Dermis blood vessel endothelial cell (primary cell): ENCODE measurements at places on chromosomes 7 and 10. TPM values are rescaled to one million over a fixed set of nuclear protein-coding genes. Genes with fewer than 3 reads are reported as not detected.
A peak's percentile ranks its signal among the peaks of the same experiment; 100 is the strongest.

The DNA2 gene
- 8.7 and 11.6 TPM in 2 replicates for total RNA-seq

The CALML3 gene
- not detected in 2 replicates for total RNA-seq

DNA sequence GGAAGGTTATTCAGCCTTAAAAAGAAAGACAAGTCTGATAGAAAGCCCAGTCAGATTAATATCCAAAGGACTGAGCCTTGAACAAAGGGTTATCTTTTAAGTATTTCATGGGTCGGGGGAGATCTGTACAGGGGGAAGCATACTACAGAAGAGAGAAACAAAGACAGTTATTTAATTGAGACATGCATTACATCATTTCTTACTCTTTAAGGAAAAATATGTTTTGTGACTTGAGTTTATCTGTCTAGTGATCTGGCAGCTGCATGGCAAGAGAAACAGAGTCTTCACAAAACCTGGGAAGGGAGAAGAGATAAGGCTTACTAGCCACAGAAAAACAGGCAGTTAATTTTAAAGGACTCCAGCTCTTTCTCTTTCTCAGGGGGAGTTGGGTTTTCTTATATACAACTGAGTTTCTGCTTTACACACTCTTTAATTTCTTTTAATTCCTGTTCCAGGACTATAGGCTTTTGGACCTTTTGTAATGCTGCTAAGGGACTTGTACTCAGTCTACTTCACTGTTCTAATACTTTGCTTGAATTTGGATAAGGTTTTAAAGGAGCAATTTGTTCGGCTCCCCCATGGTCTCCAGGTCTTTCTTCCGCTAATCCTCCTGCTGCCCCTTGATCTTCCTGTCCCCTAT is 20.9 kb upstream of the CYP3A43 start:
- no peak for DNase-seq

- peak; percentile 68 for DNase-seq
Measured at GRCh38 chr7:44638611-44639557, 32.5 kb downstream of the OGDH start.

DNA sequence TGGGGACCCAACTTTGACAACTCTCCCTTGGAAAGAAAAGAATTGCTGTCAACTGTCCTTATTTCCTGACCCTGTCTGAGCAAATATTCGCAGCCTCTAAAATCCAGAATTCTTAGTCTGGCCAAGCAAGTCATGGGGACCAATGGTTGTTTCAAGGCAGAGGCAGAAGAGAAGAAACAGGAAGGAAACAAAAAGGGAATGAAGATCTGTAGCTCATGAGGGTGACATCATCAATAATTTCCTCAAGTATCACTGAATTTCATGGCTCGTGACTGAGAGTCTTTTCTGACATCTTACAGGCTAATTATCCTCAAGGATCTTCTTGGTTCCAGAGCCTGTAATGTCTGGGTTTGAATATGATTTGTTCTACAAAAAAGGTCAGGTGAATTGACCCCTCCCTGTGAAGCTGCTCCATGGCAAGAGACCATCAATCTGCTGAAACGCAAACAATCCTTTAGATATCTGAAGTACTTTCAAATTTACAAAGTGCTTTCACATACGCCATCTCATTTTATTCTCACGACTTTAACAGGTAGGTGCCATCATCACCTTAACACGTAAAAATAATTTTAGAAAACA is 5.8 kb downstream of the CDK6 start:
- no peak for DNase-seq

The CCDC3 gene
- total RNA-seq, result 0.28 and 1.4 TPM in 2 replicates

- DNase-seq, result no peak
Measured at GRCh38 chr10:117945651-117946050, 101.1 kb downstream of the RAB11FIP2 start.

DNA sequence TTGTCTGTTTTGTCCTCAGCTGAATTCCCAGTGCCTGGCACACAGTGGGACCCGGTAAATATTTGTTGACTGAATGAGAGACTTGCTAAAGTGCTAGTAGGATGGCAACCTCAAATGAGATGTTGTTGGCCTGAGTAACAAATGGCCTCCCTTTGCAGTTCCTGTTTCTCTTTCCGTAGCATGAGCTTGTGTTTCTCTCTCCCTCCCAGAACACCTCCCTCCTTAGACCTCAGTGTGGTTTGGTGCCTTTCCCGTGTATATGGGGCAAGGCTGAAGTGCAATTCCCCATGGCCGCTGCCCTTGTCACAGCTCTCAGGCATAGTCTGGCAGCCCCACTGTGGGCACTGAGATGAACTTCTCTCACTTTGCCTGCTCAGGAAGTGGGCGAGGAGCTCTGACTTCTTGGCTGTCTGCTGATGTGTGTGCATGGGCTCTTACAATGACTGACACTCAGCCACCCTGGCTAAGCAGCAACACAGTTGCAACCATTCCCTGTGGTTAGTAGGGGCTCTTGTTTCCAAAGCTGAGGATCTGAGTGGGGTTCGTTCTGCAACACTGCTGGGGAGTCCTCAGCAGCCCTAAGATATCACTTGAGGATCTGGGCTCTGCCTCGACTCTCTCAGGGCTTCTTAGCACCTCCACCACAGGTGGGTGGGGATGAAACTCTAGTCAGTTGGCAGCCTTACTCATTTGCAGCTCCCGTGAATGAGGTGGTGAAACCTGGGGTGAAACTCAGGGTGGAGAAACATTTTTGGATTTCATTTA is 136.1 kb downstream of the ICA1 start:
- no peak for DNase-seq

The DGKB gene
- total RNA-seq, result not detected in 2 replicates

- DNase-seq, result no peak
Measured at GRCh38 chr10:98285416-98285815, 17.4 kb upstream of the LOXL4 start.

The SLC39A12 gene
- total RNA-seq, result under 0.01 TPM in 1 of 2 replicates, not detected in the other

DNA sequence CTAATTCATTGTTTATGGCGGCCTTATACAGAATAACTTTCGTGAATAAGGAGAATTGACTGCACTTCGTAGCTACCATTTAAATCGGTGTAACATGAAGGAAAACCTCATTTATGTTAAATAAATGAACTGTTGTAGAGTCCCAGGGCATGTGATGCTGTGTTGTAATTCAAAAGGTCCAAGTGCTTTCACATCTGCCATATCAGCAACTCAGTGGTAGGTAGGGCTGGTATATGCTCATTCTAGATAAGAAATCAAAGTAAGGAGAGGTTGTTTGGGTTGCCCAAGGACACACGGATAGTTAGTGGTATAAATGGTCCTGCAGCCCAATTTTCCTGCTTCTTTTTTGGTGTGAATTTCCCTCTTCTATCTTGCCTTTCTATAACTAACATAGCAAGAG is 15.8 kb downstream of the BBS9 start:
- no peak for DNase-seq

The EVX1 gene
- not detected in 2 replicates for total RNA-seq

The ARHGEF35 gene
- total RNA-seq, result under 0.01 and 0.23 TPM in 2 replicates

DNA sequence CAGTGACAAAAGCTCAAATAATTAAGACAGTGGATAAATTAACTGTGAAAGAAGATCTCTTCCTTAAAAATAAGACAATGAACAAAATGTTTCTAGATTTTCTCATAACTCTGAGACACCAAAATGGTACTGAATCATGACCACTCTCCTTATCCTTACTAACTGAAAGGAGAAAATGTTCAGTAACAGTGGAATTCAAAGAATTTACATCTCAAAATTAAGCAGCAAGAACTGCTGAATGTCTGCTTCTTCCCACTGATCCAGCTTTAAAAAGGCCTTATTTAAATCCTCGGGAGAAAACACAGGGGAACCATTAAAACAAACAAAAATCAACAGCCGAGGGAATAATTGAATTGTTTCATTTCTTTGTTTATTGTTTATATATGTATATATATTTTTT is 27.3 kb upstream of the PLXDC2 start:
- no peak for DNase-seq

The LBX1 gene
- not detected in 2 replicates for total RNA-seq

The PKD2L1 gene
- total RNA-seq, result not detected in 2 replicates

The ZNF33A gene
- total RNA-seq, result 23.1 and 26.9 TPM in 2 replicates

DNA sequence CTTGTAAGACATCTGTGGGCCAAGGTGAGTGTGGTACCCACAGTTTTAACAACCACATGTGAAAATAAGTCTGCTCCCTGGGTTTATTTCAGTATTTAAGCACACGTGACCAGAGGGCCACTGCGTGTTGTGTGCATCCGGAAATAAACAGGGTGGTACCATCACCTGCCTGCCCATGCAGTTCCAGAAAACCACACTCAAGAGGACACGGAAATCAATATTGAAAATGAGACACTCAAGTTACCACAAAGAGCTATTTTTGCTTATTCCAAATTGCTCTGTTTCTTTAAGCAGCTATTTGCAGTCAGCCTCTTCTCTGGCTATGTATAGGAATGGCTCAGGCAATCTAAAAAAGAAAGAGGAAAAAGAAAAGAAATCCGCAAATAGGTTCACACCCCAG is 71.8 kb upstream of the LOXL4 start:
- no peak for DNase-seq

DNA sequence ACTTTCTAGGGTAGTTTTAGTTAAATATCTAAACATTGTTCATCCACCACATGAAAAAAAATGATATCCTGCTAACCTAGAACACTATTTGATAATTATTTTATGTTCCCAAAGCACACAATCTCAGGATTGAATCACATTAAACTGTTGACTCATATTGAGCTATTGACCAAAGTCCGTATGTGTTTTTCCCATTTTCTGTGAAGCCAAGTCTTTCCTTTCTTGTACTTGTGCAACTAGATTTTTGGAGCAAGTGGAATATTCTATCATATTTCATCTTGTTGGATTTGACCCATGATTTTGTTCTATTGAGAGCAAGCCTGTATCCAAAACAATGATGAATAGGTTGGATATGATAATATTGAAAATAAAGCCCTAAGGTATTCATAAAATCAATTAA is 164.6 kb downstream of the SKAP2 start:
- DNase-seq, result no peak

The MRC1 gene
- 156 and 249 TPM in 2 replicates for total RNA-seq

DNA sequence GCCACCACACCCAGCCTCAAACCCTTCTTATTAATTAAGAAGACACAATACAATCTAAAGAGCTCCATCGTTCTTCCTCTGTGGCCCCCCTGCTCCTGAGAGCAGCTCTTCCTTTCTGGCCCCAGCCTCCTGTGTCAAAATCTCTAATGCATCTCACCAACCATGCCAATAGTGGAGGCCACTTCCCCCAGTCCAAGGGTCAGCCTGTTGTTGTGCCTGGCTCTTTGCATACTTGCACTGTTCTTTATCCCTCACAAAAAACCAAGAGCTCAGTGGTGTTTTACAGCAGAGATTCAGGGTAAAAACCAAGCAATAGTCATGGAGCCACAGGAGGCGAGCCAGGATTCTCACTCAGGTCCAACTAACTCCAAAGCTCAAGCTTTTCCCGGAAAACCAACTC is 190.2 kb downstream of the GFRA1 start:
- DNase-seq, result no peak

- no peak for DNase-seq
Measured at GRCh38 chr7:158350166-158350900, 237.3 kb downstream of the PTPRN2 start.

The SPDYE6 gene
- total RNA-seq, result not detected in 2 replicates

The NUTM2B gene
- 0.33 and 0.51 TPM in 2 replicates for total RNA-seq

- DNase-seq, result no peak
Measured at GRCh38 chr10:100138921-100139496, 46.8 kb downstream of the ERLIN1 start.

DNA sequence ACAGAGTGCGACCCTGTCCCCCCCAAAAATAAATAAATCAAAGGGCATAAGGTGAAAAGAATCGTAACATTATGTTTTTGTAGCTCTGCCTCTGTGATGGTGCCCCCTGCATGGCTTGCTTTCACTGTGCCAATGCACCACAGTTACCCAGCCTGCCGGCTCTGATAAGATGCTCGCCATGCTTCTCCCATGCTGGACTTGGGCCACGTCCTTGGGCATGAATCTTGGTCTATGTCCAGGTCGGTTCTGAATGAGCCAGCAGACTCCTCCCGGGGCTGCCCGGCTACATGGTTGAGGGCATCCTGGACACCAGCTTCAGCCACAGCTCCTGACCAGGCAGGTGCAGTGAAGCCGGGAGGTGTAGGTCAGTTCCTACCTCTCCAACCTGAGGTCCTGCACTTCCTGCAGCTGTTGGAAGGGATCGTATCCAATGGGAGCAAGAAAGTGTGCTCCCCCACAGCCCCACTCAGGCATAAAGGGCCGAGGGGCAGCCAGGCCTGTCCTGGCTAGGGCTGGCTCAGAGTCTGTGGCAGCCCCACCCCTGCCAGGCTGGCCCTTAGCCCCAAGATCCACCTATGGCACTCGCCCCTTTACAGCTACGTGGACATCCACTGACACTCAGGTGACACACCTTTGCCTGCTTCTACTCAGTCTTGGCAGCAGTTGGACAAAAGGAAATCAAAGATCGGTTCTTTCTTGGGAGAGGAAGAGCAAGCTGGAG is 34.1 kb downstream of the CHST3 start:
- no peak for DNase-seq

- no peak for DNase-seq
Measured at GRCh38 chr7:1920266-1920681, 250.2 kb downstream of the ELFN1 start.

DNA sequence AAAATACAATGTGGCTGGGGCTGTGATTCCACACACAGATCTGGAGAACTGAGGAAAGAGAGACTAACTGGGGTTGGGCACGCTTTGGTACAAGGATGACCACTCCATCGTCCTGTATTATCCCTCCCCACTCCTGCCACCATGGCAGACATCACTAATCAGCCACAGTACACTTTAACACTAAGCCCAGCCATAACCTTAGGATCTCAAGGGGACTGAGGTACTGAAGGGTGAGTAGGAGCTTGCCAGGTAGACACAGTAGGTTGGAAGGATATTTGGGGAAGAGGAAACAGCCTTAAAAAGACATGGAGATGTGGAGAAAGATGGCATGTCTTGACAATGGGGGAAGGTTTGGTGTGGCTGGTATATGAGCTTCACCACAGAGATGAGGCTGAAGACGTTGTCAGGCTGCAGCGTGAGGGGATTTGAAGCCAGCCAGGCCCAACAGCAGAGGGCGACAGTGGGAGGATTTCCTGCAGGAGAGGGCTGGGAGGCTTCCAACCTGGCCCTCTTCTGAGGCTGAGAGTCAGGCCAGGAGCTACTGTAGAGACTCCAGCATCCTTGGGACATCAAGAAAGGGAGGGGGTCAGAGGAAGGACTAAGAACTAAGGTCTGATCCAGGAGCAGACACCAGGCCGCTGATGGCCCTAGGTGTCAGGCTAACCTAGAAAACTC is 58.6 kb upstream of the COL13A1 start:
- peak; percentile 54 for DNase-seq

DNA sequence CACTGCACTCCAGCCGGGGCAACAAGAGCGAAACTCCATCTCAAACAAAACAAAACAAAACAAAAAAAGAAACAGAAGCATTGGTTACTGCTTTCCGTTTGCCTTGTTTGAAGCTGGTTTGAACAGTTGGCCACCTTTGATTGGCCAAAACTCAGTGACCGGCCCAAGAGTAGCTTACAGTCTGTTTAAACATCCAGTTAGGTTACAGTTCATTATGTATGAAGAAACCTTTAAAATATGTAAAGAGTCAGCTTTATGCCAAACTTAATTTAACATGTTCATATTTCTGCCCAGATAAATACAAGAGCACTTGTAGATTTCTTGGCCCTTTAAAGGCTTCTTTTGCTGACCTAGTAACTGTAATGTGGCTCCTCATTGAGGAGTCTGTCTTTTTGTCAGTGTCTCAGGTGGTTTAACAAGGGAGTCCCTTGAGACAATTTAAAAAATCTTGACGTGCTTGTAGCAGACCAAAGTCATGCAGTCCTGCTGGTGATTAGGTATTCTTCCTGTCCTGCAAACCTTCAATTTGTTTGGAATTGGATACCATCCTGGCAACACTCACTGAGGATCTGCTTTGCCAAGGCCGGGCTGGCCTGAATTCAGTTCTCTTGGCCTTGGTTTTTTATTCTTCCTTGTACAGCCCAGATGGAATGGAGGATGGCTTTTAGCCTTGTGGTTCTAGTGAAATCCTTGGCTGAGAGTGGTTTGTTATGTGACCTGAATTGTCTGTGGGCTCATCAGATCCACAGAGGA is 128.9 kb downstream of the PLXDC2 start:
- DNase-seq, result no peak

- no peak for DNase-seq
Measured at GRCh38 chr10:94591461-94592205, 46.0 kb downstream of the HELLS start.
